ENCODE measurements at places on chromosomes 7 and 10. TPM values are rescaled to one million over a fixed set of nuclear protein-coding genes. Genes with fewer than 3 reads are reported as not detected.

Gene SMURF1
- total RNA-seq = 18.5 TPM

Gene SHTN1
- total RNA-seq = 2.9 TPM

Gene TRPV6
- total RNA-seq = not detected

Gene TMEM273
- total RNA-seq = not detected

Gene GPR26
- total RNA-seq = not detected

Gene ARHGAP22
- total RNA-seq = 75.4 TPM

Gene OR2A42
- not detected for total RNA-seq

Gene ENTPD1
- total RNA-seq = not detected

Gene EPHB6
- total RNA-seq = 0.25 TPM
